Activated CD4-positive, alpha-beta T cell treated with anti-CD3 and anti-CD28 coated beads, Interleukin-2, amount 50 U/mL, for 4 hours (primary cell): ENCODE measurements at places on chromosomes 6 and 20.

DNA sequence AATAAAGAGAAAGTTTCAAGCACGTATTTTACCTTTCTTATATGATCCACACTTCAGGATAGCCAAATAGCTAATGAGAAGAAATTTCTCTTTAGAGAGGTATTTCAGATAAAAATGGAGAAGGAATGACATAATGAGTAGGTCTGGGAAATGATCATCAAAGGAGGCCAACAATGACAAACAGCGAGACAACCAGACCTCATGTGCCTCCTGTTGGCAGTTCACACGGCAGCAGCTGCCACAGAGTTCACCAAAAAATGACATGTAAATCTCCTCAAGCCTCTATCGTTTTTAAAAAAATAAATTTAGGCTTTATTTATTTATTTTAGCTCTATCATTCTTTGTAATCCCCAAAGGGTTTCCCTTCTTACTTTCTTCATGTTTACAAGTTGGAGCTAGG lies 47.7 kb downstream of the SLC2A12 start:
- DNase-seq, result no peak

DNA sequence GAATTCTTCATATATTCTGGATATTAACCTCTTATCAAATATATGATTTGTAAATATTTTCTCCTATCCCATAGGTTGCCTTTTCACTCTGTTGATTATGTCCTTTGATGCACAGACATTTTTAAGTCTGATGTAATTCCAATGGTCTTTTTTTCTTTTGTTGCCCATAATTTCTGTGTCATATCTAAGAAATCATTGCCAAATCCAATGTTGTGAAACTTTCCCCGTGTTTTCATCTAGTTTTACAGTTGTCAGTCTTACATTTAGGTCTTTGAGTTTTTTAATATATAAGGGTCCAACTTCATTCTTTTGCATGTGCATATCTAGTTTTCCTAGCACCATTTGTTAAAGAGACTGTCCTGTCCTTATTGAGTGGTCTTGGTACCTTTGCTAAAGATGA lies 111.5 kb downstream of the SESN1 start:
- DNase-seq, result no peak

GRCh38 chr20:13238001-13238653 lies 17.1 kb downstream of the ISM1 start:
- DNase-seq, result no peak

GRCh38 chr6:90610751-90611542 lies 24.1 kb upstream of the MAP3K7 start:
- DNase-seq, result peak; percentile 6

DNA sequence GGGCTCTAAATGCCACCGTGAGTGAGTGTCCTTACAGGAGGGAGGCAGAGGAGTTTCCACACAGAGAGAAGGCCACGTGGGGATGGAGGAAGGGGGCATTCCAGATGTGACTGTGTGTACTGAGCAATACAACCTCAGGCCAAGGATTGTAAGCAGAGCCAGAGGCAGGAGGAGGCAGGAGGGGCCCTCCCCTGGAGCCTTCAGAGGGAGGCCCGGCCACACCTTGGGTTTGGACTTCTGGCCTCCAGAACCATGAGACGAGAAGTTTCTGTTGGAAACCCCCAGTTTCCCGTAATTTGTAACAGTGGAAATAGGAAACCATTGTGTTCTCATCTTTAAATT lies 9.3 kb upstream of the KIF25 start:
- DNase-seq, result no peak

- no peak for DNase-seq
Measured at GRCh38 chr6:114362957-114363356, 20.1 kb upstream of the HS3ST5 start.

DNA sequence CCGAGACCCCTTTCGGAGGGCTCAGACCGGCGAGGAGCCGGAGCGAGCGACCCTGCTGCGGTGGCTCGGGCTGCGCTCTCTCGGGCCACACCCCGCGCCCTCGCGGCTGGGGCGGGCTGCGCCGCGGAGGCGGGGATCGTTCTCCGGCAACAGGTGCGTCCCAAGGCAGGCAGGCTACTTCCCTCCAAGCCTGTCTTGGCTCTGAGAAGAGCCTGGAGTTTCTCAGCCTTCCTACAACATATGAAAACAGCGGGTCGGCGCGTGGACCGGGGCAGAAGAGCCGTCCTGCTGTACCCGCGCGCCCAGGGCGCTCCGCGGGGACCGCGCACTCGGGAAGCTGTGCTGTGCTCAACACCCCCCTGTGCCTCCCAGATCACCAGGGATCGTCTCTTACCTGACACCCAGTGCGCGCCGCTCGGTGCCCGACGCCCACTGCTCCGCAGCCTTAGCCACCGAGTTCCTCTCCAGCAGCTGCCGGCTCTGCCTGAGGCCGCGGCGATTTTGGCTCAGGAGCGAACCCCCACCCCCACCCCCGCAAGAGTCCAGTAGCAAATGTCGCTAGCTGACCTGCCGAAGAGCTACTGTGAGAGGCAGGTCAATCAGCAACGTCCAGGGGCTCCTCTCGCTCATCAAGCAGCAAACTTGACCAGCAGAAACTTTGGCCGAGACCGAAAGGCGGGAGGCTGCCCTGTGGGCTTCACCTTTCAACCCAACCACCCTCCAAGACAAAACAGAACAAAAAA lies 3.7 kb upstream of the OLIG3 start:
- no peak for DNase-seq

GRCh38 chr20:6711951-6712649 lies 55.4 kb upstream of the BMP2 start:
- DNase-seq, result no peak

DNA sequence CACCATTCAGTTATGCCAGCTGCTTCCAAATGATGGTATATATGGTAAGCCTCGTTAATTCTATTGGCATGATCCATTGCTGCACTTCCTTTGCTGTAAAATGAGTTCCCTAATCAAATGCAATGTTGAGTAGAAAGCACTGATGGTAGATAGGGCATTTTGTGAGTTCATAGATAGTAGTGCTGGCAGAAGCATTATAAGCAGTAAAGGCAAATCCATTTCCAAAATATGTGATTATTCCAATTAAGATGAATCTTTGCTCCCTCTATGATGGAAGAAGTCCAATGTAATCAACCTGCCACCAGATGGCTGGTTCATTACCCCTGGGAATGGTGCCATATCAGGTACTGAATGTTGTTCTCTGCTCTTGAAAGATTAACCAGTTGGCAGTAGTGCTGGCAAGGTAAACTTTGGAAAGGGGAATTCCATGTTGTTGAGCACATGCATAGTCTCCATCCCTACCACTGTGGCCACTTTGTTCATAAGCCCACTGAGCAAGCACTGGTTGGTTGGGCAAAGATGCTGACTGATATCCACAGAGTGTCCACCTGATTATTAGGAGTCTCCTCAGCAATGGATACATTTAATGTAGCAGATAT lies 5.6 kb upstream of the TBPL1 start:
- DNase-seq, result no peak

GRCh38 chr6:107360476-107360875 lies 98.9 kb downstream of the PDSS2 start:
- DNase-seq, result no peak

DNA sequence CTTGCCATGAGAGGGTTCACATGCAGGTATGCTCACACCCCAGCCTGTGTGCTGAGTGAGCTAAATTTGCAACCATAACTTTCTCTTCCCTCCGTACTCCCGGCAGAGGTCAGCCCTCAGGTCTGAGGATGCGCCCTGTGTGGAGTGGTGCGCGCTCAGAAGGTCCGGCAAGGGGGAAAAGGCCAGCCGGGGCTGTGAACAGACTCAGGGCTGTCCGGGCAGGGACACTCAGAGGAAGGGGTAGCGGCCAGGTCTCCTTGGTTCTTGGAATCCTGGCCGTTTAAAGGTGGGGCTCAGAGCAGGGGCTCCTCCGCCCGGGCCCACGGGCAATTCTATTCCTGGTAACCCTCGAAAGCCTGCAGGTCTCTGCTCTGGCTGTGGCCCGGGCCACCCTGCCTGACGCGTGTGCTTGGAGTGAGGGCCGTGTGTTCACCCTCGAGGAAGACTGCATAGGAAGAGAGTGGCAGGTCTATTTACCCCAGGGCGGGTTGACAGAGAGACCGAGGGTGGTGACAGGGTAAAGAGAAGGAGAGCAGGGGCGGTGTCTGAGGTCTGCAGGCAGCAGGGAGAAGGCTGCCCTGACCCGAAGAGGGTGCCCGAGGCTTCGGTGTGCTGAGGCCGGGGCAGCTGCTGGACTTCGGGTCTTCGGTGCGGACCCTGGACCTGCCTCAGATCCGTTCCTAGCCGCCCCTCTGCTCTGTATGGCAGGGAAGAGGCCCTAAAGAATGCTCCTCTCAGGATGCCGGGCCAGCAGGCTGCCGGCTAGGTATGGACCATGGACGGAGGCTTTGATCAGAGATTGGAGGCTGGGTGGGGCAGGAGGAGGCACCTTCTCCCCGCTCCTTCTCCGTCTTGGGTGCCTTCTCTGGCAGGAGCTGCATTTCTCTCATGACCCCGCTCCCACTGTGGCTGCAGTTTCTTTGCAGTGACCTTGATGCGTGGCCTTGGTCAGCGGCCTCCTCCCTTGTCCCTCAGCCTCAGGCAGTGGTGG lies 131.1 kb upstream of the ARMC2 start:
- DNase-seq, result no peak

DNA sequence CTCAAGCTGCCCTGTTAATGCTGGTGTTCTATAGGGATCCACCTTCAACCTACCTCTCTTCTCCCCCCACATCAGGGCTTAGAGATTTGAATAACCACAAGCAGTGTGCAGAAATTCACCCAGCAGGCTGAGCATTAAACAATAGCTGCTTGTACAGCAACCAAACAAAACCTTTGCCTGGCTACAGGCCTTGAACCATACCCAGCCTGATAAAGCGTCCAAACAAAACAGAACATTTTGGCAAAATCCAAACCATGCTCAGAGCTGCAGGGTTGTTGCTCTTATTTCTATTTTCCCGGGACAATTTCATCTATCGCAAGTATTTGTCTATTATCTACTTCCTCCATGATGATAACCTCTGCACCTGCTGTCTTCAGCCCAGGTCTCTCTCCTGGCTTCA lies 142.3 kb downstream of the UNC5CL start:
- DNase-seq, result no peak

- no peak for DNase-seq
Measured at GRCh38 chr6:144156338-144156737, 6.0 kb downstream of the STX11 start.

GRCh38 chr6:132140189-132140588 lies 189.0 kb upstream of the CCN2 start:
- no peak for DNase-seq

DNA sequence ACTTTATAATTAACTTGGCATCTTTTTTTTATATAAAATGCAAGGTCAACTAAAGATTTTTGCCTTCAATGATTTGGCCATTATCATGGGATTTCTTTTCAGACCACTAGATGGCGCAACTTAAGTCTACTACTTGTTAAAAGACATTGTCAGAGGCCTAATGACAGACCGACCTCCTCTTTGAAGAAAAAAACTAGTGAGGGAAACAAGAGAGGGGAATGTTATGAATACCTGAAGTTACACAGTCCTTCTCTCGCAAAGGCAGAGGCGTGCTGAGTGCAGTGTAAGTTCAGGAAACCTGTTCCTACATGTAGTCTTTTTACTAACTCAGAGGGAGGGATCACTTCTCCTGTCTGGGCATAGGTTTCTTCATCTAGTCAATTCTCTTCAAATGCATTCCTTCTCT lies 9.3 kb downstream of the TRAPPC3L start:
- DNase-seq, result no peak

DNA sequence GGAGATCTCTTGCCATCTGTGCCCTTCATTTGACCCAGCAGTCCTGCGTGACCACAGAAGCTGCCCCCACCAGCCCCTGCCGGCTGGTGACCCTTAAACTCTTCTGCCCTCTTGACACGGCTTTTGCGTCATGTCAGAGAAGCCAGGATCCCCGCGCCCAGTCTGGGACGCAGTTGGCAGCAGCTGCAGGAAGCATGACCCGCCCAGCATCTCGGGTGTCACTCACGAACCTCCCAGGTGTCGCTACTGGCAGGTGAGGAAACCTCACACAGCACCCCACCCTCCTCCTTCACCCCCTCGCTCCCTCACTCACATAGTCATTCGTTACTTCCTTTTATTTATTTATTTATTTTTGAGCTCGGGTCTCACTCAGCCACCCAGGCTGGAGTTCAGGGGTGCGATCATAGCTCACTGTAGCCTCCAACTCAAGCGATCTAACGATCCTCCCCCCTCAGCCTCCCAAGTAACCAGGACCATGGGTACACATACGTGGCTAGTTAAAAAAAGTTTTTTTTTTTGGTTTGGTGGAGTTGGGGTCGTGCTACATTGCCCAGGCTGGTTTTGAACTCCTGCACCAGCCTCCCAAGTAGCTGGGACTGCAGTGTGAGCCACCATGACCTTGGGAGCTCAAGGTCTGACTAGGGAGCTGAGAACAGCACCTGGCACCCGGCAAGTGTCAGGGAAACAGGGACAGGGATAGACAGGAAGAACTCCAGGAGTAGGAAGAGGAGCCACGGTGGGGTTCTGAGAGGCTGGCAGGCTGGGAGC lies 14.1 kb upstream of the SPDEF start:
- DNase-seq, result no peak

GRCh38 chr6:99458319-99458718 lies 33.2 kb upstream of the PNISR start:
- DNase-seq, result no peak

- no peak for DNase-seq
Measured at GRCh38 chr6:109285366-109285765, 96.9 kb downstream of the CD164 start.

GRCh38 chr20:41872930-41873329 lies 254.8 kb upstream of the CHD6 start:
- DNase-seq, result no peak

GRCh38 chr6:133040094-133040802 lies 200.9 kb upstream of the EYA4 start:
- no peak for DNase-seq

GRCh38 chr20:16551607-16552006 lies 21.6 kb downstream of the KIF16B start:
- no peak for DNase-seq

GRCh38 chr20:986733-987355 lies 15.3 kb downstream of the RSPO4 start:
- no peak for DNase-seq

- DNase-seq, result no peak
Measured at GRCh38 chr6:34227761-34228421, 8.8 kb upstream of the HMGA1 start.

- no peak for DNase-seq
Measured at GRCh38 chr20:51452091-51452613, 90.4 kb downstream of the NFATC2 start.

DNA sequence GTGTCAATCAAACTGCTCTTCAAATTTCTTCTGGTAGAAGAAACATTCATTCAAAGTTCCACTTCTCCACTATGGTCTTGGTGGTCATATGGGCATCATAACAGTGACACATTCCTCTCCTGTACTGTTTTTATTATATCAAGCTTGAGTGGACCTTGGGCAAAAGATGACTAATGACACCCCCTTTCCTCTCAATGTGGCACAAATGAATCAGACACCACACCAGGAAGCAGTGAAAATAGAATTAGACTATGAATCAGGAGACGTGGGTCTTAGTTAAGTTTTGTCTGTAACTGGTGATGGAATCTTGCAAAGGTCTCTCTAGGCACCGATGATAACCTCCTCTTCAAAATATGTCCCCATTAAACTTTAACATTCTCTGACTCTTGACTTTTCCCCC lies 9.0 kb upstream of the NRSN1 start:
- no peak for DNase-seq
